Foreskin keratinocyte (primary cell): ENCODE measurements at places on chromosomes 2 and 18.

DNA sequence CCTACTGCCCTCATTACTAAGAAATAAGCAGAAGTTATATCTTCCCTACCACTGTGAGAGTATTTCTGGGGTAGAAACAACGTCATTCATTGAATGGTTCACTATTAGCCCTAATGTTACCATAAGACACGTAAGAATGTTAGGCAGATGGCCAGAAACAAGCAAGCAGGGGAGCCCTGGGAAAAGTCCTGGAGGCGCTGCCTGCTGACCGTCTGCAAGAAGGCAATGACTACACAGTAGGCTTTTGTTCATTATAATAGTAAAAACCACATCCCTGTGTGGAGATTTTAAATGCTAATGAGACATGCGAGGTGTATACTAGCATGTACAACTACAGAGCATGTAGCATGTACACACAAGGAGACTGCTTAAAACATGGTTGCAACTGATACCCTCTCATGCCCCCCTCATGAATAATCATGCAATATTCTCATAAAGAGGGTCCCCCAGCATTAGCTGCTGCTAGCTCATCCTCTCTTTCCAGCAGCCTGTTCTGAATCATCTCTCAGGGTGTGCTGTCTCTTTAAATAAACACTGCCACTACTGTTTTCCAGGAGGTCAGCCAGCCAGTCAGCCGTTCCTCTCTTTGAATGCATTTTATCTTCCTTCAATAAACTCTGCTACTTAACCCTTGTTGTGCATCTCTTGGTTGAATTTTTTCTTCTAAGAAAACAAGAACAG is 23.6 kb downstream of the SUCLG1 start:
- no peak for DNase-seq

DNA sequence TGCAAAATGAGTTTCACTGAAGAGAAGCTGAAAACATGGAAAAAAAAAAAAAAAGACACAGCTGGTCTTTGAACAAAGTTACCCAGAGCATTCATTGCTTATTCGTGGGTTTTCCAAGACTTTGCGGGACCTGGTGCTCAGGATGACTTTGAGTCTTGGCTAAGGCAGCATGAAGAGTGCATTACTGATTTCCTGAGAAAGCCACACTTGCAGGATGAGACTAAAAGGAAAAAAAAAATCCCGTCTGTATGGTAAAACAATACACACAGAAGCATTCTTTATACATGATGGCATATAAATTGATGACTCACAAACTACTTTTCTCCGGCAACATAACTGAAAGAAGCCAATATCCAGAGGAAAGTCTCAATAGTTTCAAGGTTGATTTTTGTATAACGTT is 195.4 kb downstream of the SPP2 start:
- DNase-seq, result peak; percentile 94

GRCh38 chr2:70312560-70312959 is 10.7 kb upstream of the FAM136A start:
- no peak for DNase-seq

GRCh38 chr2:127415593-127416505 is 2.4 kb upstream of the PROC start:
- DNase-seq, result peak; percentile 53

DNA sequence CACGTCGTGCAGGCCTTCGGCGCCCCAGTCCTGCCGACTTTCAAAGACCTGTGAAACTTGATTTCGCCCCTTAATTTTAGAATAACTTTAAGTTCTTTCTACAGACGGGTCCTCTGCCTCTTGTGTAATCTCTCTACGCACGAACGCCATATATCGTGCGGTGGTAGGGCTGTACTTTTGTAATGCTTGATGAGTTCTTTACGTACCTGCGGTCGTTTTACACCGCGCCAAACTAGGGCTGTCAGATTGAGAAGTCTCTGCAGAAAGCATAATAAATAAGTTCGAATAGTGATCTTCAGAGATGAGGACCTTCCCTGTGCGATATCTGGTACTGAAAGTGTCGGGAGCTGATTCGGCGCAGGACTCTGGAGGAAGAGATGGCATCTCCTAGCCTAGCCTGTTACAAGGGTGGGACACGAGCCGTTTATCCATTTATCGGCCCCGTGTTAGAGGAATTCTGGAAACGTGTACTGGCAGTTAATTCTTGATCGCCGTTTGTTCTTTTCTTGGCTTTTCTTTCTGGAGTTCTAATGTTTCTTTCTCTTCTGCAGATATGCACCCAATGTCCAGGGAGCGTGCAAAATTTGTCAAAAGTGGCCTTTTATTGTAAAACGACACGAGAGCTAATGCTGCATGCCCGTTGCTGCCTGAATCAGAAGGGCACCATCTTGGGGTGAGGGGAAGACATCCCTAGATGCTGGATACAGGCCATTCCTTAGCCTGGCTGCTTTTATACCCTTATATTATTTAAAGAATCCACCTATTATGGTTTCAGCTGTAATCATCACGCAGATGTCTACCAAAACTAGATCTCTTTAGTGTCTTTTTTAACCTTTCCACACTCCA is 781 bp upstream of the SLC5A6 start:
- DNase-seq, result peak; percentile 41

DNA sequence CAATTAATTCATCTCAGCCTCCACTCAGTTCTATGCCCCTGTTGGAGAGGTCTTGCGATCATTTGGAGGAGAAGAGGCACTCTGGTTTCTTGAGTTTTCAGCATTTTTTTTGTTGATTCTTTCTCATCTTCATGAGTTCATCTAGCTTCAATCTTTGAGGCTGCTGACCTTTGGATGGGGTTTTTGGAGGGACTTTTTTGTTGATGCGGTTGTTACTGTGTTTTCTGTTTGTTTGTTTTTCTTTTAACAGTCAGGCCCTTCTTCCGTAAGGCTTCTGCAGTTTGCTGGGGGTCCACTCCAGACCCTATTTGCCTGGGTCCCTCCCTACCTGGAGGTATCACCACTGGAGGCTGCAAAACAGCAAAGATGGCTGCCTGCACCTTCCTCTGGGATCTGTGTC is 149.9 kb upstream of the RBBP8 start:
- DNase-seq, result no peak

- DNase-seq, result no peak
These were observed 176.1 kb upstream of the ZFP36L2 start for GRCh38 chr2:43402452-43402937.

- no peak for DNase-seq
These were observed 610.2 kb downstream of the DCC start for GRCh38 chr18:52950155-52950554.

- peak; percentile 51 for DNase-seq
These were observed 115.1 kb downstream of the EML6 start for GRCh38 chr2:54838585-54839035.

DNA sequence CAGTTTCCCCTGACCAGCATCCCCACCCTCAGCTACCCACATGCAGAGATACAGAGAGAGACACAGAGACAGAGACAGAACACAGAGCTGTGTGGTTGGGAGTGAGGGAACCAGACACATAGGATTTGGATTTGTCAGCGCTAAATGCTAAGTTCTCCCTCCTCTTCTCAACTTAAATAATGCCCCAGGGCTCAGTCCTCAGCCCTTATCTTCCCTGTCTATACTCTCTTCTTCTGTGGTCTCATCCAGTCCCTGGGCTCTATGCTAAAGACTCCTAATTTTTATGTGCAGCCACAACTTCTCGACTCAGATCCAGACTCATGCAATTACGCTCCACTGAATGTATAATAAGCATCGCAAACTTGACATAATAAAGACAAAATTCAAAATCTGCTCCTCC is 47.1 kb downstream of the COLEC12 start:
- no peak for DNase-seq

- DNase-seq, result peak; percentile 16
These were observed 170.5 kb downstream of the CDH20 start for GRCh38 chr18:61503688-61504087.

DNA sequence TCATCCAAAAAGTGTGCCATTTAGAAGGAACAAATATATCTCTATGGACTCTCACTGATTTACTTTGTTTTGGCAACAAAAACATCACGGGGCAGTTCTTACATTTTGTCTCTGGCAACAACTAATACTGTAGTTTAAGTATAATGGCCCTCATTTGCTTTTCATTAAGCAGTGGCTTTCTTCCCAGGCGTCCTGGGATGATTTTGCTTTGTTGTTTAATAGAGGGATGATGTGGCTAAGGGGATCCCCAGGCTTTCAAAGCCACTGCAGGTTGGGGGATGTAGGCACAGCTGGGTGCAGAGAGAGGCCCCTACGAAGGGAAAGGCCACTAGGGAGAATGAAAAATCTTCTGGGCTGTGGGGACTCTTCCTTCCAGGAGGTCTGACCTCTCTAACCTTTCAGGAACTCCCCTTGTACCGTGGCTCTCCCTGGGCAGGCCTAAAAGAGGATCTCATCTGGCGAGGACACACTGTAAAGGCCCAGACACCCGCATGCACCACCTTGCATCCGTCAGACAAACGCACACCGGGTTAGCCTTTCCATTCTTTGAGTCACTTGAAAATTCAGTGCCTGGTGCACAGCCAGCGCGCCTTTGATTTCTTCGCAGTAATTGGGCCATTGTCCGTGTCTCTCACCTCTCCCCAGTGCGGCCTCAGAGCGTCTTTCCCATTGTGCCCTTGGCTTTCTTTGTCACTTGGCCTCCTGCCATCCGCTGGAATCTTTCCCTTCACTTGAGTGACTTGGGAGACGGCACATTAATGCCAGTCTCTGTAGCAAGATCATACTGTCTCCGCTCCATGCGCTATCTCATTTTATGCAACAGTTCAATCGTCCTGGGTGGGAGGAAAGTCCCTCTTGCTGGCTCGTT is 40.3 kb upstream of the AFF3 start:
- DNase-seq, result no peak

DNA sequence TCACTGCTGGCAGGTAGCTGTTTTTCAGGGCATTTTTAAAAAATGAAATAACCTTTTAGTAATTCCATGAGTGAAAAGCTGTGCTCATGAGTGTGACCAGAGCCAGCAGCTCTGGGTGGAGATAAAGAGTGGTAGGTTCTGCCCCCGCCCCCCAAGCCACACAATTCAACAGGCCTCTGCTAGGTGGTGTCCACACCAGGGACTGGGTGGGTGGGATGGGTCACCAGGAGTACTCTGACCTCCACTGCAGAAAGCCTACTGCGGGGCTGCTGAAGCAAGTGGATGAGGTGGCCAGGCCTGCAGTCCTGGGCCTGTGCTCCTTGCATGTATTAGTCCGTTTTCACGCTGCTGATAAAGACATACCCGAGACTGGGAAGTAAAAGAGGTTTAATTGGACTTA is 15.3 kb downstream of the PARD6G start:
- DNase-seq, result no peak

DNA sequence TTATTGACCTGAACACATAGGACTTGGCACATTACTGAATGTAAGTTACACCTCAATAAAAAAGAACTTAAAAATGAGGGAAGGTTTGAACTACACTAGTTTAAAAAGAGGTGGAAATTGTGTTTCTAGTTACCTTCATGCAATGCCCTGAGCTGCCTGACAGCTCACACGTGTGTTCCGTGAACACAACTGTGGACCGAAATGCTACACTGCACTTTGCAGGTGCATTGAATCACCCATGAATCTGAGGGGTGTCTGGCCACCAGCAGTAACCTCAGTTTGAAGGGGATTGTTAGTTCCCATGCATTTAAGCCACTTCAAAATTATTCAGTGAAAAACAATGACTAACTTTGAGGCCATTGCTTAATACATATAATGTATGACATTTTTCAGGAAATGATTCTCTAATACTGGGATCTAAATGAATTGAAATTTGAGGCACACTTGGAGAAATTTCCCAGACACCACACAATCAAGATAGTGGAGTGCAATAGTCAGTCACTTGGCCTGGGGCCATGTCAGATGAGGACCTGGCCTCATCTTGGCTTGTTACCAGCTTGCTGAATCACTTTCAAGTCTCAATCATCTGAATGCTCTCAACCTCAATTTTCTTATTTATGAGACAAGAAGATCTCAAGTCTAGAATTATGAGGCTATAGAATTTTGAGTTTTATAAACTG is 59.3 kb downstream of the MYL12B start:
- peak; percentile 92 for DNase-seq

DNA sequence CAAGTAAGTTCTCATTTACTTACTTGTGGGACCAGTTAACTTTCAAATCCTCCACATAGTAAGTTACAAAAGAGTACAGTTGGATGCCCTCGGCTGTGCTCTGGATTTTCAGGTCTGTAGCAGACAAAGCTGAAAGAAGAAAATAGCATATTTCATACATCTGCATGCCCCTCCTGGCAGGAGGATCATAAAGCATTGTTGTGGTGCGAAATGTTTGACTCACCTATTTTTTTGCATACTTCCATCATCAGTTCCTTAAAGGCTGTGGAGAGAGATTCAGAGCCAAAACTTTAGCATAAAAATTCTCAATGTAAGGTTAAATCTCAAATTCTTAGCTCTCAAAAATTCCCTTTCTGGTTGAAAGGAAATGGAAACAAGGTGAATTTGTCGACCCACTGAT is 70.8 kb upstream of the LPIN2 start:
- DNase-seq, result no peak

DNA sequence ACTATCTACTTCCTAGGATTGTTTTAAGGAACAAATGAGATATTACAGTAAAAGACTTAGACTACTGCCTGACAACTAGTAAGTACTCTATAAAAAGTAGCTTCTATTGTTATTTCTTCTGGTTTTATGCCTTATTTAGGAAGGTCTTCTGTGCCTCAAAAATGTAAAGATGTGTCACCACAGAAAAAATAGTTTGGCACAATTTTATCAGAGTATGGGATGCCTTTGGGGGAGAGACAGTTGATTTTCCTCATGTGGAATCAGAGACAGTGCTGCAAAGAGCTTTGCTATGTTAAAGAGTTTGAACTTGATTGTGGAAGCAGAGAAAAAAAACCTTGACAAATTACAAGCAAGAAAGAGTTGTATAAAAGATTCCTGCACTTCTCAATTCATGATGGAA is 98.4 kb downstream of the EHBP1 start:
- DNase-seq, result no peak

GRCh38 chr2:187266147-187266546 is 181.9 kb downstream of the CALCRL start:
- DNase-seq, result no peak

DNA sequence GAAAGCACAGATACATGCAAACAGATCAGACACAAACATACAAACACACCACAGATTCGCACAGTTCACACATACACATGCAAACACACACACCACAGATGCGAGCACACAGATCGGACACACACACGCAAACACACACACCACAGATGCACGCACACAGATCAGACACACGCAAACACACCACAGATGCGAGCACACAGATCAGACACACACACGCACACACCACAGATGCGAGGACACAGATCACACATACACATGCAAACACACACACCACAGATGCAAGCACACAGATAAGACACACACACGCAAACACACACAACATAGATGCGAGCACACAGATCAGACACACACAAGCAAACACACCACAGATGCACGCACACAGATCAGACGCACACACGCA is 149.0 kb downstream of the PXDN start:
- no peak for DNase-seq

DNA sequence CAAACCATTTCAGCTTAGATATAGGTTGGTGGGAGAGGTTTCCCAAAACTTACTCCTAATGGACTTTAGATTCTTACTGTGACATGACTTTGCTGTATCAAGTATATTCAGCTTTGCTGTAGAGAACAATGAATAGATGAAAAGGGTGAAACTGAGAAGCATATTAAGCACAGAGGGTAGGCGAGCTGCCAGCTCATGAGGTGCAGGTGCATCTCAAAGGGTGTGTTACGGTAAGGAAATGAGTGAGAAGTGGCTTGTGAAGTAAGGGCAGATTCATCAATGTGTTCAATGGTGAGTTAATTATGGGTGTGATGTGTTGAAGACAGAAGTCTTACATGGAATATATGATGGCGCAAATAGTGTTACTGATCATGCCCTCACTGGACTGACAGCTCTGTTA is 49.3 kb downstream of the CD8B2 start:
- no peak for DNase-seq

- no peak for DNase-seq
These were observed 54.8 kb upstream of the DOCK10 start for GRCh38 chr2:225097035-225097434.
